Forelimb muscle (tissue), 1 donor: ENCODE measurements at places on chromosomes 4 and X. TPM values are rescaled to one million over a fixed set of nuclear protein-coding genes. Genes with fewer than 3 reads are reported as not detected.

DNA sequence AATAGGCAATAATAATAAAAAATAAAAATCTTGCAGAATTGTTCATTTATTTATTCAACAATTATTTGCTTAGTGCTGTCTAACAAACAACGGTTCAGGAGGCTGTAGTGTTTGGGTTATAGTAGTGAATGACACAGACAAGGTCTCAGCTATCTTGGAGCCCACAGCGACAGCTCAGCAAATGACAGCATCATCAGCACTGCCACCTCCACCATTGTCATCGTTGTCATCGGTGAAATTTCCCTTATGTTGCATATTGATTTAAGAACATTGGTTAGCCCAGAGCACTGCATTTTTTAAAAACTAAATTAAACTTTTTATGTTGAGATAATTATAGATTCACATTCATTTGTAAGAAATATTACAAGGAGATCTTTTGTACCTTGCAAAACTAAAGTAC lies 79.9 kb downstream of the TRAPPC11 start:
- DNase-seq: no peak

DNA sequence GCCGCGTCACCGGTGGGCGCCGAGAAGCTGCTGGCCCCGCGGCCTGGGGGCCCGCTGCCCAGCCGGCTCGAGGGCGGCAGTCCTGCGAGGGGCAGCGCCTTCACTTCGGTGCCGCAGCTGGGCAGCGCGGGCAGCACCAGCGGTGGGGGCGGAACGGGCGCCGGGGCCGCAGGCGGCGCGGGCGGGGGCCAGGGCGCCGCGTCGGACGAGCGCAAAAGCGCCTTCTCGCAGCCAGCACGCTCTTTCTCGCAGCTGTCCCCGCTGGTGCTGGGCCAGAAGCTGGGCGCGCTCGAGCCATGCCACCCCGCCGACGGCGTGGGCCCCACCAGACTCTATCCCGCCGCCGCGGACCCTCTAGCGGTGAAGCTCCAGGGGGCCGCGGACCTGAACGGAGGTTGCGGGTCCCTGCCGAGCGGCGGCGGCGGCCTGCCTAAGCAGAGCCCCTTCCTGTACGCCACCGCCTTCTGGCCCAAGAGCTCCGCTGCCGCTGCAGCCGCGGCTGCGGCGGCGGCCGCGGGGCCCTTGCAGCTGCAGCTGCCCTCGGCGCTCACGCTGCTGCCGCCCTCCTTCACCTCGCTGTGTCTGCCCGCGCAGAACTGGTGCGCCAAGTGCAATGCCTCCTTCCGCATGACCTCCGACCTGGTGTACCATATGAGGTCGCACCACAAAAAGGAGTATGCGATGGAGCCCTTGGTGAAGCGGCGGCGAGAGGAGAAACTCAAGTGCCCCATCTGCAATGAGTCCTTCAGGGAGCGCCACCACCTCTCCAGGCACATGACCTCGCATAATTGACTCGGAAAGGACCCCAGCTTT lies 5.6 kb downstream of the PRDM8 start:
- DNase-seq: no peak

DNA sequence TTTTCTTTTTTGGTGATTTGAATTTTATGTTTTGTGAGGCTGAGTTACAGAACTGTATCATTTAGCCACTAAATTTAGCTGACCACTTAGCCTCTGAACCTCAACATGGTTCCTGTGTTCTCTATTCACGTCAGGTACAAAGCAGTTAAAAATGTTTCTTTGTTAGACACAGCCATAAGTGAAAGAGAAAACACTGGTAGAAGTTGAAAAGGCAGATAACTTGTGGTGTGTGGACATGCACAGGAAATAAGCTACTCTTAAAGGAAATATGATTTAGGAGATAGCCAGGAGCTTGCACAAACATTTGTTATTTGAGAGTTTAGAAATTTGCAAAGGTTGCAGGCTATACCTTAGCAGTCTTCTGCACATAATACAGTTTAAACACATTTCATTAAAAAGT lies 171.0 kb upstream of the RPS6KA3 start:
- no peak for DNase-seq

DNA sequence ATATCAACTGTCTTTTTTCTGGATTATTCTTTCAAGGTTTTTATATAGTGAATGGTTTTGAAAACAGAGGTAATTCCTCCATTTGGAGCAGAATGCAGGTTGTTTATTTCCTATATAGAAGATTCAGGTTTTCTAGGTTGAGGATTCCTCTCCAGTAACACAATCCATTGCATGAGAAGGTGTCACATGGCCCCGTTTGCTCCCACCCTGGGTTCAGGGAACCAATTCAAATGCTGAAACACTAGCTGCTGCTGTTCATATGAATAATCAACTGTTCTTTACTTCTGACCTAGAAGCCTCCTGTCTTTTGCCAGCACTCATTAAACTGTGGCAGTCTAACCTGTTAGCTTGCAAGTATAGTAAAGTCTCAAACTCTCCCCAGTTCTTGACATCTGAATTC lies 1316.9 kb upstream of the TENM3 start:
- DNase-seq: no peak

DNA sequence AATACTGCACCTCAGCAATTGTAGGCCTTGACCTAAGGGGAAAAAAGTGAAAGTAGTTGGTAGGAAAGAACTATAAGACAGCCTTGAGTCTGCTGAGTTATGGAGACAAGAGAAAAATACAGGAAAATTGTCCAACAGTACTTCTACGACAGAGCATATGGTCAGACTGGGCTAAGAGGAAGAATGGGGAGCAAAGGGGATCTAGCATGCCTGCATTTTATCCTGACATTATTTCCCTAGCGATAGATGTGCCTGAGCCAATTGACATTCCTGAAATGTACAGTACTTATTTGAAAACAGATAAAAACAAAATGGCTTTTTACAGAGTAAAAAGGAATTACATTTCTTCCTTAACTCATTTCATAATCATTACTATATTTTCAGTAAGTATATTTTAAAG lies 22.2 kb downstream of the GUCY1A1 start:
- DNase-seq: no peak

DNA sequence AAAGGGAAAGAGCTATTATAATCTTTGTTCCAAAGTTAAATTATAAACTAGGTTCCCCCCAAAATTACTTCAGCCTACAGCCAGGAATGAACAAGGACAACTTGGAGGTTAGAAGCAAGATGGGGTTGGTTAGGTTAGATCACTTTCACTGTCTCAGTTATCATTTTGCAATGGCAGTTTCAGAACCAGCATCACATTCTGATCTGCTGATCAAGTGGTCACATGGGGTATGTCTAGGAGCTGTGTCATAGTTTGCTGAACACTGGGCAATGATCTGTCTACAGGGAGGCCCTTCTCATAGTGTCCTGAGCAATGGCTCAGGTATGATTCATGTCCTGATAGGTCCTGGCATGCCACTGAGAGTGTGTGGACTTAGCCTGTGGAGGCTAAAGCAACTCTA lies 41.6 kb upstream of the XIAP start:
- DNase-seq: no peak

DNA sequence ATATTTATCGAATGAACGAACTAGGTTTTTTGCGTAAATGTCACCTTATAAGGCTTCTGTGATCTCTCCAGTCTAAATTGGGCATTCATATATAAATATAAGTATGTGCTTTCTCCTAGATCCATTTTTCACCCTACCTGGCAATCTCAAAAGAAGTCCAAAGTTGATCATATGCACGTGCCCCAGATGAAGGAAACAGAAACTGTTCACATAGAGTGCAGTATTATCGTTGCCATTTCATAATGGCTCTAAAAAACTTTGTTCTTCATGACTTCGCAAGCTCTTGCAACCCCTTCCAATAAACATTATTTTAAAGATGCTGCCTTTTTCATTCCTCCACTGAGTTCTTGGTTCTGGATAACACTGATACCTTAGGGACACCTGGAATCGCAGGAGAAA lies 708 bp downstream of the INTS12 start:
- no peak for DNase-seq

DNA sequence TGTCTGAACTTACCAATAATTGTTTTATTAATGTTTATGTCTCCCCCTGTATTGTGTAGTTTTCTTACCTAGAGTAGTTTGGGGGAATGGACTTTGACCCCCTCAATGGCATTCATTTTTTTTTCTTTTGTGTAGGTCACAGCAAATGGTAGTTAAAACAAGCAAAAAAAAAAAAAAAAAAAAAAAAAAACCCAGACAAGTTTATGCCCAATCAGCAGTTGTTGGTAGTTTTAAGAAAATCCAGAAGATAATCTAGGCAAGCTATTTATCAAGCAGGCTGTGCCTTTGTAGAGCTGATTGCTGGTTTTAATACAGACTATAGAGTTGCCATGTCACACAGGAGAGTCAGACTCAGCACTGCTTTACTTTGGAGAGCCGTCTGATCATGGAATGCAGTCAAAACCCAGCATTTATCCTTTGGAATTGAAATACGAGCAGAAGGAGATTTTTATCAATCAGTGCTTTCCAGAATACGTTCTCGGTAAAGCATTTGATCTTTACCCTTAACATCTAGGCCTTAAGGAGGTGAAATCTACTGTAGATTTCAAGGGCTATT lies 16.6 kb downstream of the DCUN1D4 start:
- DNase-seq: no peak

Gene ANXA3
- polyA plus RNA-seq: 4.1 TPM

Gene PTCHD1
- 0.95 TPM for polyA plus RNA-seq

Gene FAM47A
- polyA plus RNA-seq: not detected
